ENCODE measurements at places on chromosomes 1 and 21.

GRCh38 chr1:240091614-240092300, at the start of gene FMN2:
Gene FMN2 (plus strand): TSS chr1:240091883. CDS start chr1:240092110, 227 bp downstream.
- DNase-seq = peak; percentile 4

DNA sequence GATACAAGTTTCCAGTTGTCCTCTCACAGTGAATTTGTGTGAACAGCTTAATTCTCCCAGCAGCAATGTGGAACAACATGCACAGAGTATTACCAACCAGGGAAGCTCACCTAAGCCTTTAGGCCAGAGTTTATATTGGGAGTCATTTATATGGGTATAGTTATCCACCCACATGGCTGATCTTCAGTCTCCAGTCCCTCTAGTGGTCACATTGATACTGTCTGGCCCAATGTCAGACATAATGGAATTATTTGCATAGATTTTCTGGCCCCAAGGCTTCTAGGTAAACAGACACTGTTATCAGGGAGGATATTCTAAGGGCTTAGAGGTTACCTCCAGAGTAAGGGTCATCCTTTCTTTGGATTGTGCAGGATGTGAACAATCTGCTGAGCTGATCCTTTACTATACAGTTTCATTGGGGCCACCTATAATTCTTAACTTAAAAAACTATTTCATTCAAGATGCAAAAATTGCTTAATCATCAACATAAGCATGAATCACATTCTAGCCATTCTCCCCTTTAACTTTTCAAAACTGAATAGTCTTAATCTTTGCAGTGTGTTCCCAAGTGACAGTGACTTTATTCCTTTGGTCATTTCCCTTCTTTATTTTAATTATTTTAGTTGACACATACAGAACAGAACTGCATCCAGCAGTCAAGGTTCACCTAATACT, 210.9 kb downstream of the LTN1 start:
- DNase-seq = no peak

DNA sequence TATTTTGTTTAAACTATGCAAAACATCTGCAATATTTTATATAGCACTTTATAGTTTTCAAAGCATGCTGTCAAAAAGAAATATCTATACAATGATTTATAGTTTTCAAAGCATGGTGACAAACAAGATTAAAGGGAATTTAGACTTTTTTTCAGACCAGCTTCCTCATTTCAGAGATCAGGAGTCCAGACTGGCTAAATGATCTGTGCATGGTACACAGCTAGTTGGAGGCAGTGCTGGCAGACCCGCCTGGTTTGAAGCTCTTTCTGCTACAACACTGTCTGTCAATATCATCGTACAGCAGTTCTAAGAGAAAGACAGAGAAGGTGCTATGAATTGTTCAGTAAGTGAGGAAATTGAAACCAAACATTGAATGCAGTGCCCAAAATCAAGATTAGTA, 479.0 kb downstream of the PTBP2 start:
- no peak for DNase-seq

- no peak for DNase-seq
These were observed 272.2 kb downstream of the NPHP4 start for GRCh38 chr1:5720045-5720444.

GRCh38 chr1:8661185-8662110, 156.0 kb downstream of the RERE start:
- DNase-seq = no peak

DNA sequence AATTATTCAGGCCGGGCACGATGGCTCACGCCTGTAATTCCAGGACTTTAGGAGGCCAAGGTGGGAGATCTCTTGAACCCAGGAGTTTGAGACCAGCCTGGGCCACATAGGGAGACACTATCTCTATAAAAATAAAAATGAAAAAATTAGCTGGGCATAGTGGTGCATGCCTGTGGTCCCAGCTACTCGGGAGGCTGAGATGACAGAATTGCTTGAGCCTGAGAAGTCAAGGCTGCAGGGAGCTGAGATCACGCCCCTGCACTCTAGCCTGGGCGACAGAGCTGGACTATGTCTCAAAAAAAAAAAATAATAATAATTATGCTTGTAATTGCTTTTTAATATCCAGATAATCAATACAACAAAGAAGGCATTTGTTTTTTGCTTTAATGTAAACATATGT, 91.3 kb downstream of the RIPK4 start:
- no peak for DNase-seq

- DNase-seq = no peak
These were observed 68.0 kb downstream of the DISC1 start for GRCh38 chr1:231694465-231695077.

- DNase-seq = no peak
These were observed 45.8 kb upstream of the C1orf21 start for GRCh38 chr1:184340984-184341383.

- no peak for DNase-seq
These were observed 23.3 kb downstream of the PAX7 start for GRCh38 chr1:18653916-18654315.

DNA sequence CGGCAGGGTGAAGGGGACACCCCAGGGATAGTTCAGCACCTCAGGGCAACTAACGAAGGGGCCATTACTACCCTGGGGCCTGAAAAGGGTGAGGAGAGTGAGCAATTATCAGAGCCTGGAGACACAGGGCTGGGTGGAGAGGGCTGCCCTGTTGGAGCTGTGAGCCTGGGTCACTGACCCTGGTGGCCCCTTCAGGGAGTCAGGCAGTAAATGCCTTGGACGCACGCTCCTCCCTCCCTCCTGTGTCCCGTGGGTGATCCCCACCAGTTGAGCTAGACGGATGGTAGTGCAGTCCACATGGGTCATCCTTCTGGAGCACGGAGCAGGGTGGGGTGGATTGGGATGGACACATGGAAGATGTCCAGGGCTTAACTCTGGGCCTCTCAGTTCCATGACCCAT, 305.3 kb downstream of the PTPRU start:
- DNase-seq = no peak

- no peak for DNase-seq
These were observed 10.1 kb upstream of the MEF2D start for GRCh38 chr1:156510709-156511108.

DNA sequence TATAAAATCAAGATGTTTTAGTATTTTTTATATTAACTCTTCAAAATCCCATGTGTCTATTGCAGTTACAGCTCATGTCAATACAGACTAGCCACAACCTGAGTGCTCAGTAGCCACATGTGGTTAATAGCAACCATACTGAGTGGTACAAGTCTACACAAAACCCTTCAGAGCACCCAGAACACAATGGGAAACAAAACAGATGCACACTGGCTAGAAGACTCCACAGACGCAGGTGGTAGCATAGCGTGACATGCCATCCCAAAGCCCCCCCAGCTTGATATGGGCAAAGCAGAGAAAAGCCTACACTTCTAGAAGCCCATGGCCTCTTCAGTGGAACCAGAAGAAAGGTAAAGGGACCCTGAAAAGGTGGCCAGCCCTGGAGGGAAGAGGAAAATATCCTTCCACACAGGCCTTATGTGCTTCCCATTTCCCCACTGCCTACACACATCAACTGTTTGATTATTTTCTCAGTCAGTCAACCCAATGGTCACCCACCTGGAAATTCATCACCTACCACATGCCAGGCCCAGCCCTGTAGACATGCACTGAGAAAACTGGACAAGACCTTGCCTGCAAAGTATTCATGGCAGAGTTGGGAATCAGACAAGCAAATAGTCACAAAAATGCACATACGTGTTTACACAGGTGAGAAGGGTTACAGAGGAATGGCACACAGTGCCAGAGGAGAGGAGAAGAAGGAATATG, 175.0 kb downstream of the VAV3 start:
- DNase-seq = no peak

- DNase-seq = no peak
These were observed 55.8 kb downstream of the NAV1 start for GRCh38 chr1:201594575-201595245.

GRCh38 chr1:228669242-228669585, 66.1 kb upstream of the RHOU start:
- no peak for DNase-seq

DNA sequence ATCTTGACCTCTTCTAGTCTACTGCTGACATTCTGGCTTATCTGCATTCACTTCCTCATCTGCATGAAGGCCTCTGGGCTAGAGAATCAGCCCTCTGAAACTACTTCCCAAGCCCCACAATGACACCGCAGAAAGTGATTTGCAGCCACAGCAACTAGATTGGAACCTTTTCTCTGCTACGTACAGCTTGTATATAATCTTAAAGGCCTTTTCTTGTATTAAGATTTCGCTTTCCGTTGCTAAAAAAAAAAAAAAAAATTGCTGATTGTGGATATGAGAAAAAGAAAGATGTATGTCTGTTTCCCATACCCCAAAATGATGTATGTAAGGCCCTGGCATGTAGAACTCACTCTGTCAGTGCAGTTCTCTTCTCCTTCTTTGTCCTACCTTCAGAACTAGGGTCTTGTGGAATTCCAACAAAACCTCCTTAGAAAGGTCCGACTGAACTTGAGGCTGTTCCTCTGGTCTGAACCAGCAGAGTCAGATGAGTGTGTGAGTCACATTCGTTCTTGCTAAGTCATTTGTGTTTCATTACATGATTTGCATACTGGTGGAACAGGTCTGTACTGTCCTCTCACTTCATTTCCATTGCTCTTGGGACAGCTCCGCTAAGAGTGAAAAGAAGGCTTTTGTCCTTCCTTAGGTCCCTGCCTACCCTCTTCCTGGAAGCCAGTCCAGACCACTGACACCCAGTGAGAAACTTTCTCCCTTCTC, 62.7 kb downstream of the PLPP3 start:
- DNase-seq = no peak

DNA sequence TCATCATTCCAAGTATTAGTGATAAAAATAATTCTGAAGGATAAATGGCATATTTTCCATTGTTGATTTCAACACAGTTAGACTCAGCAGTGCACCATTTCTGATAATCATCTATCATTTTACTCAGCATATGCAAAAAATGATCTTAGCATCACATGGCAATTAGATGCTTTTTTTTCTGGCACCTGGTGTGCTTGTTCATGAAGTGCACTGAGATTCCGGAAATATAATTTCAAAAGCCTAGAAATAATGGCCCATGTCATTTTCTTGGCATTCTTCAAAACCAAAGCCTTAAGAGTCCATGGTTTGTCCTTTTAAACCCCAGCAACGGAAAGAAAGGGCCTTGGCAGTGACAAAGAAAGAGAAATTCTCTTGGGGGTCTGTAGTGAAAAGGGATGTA, 278.8 kb downstream of the KIF26B start:
- no peak for DNase-seq

DNA sequence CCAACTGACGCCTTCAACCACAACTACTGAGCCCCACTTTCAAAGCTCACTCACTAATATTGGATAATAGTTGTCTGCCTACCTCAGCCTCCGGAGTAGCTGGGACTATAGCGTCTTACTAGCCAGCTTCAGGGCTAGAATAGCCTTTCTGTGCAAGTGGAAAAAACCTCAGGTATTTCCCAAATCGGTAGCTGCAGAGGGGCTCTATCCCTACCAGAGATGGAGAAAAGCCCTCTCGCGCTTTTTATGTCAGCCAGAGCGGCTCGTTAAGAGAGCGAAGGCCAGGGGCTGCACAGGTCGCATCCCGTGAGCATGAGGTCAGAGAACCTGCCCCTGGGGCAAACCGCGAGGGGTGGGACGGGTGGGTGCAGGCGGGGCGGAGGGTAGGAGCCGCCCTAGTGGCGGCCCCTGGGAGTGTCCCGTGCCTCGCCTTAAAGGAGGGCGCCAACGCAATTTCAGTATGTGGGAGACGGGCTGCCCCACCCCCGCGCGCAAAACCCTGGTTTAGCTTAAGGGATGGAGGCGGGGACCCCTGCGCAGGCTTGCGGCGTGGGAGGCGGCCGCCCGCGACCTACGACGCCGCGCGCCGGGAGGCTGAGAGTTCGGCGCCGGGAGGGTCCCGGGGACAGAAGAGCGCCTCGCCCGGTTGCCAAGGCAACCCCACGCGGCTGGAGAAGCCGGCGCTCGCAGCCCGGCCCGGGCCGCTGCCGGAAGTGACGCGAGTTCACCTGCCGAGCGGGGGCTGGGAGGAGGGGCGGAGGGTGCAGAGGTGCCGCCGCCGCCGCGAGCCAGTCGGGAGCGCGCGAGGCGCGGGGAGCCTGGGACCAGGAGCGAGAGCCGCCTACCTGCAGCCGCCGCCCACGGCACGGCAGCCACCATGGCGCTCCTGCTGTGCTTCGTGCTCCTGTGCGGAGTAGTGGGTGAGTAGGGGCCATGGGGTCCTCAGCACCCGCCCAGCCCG, at the start of gene CXADR:
CXADR (plus strand) TSS at position 791 of the 961 bp plus-strand sequence; CDS start at position 878, 87 bp downstream.
- DNase-seq = peak; percentile 53

GRCh38 chr1:44714944-44715571, 15.9 kb downstream of the RNU5D-1 start:
- DNase-seq = peak; percentile 41

GRCh38 chr1:47765742-47766485, 231.3 kb downstream of the TRABD2B start:
- no peak for DNase-seq

DNA sequence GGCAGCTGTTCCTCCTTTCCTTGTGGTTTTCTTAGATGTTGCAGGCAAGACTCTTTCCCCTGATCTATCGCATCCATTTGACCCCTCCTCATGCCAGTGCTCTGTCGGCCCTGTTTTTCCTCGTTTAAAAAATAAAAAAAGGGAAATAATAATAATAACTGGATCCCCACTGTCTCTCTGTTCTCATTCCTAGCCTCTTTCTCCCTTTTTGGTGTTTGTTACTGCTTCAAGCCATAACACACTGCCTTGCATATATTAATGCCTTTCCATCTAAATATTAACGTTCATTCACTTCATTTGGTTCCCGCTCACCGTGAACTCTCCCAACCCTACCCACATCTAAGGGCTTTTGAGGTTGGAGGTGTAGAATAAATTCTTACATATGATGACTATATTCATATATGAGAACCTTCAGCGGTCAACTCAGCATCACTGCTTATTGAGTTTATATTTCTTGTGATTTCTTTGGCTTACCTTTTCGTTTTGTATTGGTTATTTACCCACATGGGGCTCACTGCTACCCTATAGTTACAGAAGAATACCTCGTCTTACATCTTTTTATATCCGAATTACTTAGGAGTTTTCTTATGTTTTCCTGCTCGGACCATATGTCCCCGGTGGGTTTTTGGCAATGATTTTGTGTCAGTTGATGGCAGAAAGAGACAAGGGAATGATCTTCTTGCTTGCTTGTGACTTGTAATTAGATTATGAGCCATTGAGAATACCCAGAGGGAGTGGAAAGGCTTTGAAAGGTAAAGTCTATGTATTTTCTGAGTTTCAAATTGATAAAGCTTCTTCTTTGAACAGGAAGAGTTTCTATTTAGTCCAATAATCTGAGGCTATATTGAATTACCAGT, 805 bp downstream of the ATG4C start:
- DNase-seq = no peak

DNA sequence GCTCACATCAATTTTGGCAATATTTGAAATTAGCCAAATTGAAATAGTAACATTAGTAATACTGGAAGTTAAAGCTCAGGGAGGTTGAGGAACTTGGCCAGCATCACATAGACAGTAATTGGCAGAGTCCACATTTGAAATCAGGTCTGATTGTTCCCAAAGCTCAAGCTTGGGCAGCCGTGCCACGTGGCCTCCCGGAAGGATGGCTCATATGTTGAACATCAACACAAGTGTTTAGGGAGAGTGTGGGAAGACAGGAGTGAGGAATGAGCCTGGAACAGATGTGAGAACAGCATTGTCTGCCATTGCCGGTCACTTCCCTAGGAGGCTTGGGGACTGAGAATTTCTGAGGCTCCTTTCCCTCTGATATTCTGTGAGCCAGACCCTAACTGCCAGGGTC, 40.2 kb upstream of the RBM15 start:
- no peak for DNase-seq

GRCh38 chr21:42396799-42397745, 1.2 kb upstream of the TMPRSS3 start:
- DNase-seq = no peak
